IMR-90 (cell line): ENCODE measurements at places on chromosomes 1 and 21.
A peak's percentile ranks its signal among the peaks of the same experiment; 100 is the strongest.

- no peaks in the 10 kb centered on the region for H3K36me3 ChIP-seq
- H3K27ac ChIP-seq = no peak overlapping the region
- no peaks in the 10 kb centered on the region for H3K4me1 ChIP-seq
- DNase-seq = no peak
Measured at GRCh38 chr1:226276077-226276682, 32.8 kb downstream of the LIN9 start.

- peaks cover 26% of the 10 kb centered on the region; the same call in 1 of the 2 replicates for H3K36me3 ChIP-seq
- H3K4me3 ChIP-seq = no peak overlapping the region
- H3K27ac ChIP-seq = no peak overlapping the region
- no peaks in the 10 kb centered on the region for H3K27me3 ChIP-seq
Measured at GRCh38 chr1:44021581-44022321, 9.5 kb downstream of the SLC6A9 start.

GRCh38 chr1:229019663-229020271 is 251.1 kb upstream of the RAB4A start:
- no peak overlapping the region for H3K4me3 ChIP-seq
- H3K36me3 ChIP-seq = no peaks in the 10 kb centered on the region
- H3K4me1 ChIP-seq = peaks cover 3% of the 10 kb centered on the region; the same call in 1 of the 2 replicates
- no peak for DNase-seq
- peaks cover 10% of the 10 kb centered on the region for H3K27me3 ChIP-seq

- peaks cover 2% of the 10 kb centered on the region; the same call in 1 of the 2 replicates for H3K36me3 ChIP-seq
- no peak overlapping the region for H3K4me3 ChIP-seq
- H3K27ac ChIP-seq = no peak overlapping the region
- peaks cover 20% of the 10 kb centered on the region for H3K4me1 ChIP-seq
- H3K27me3 ChIP-seq = no peaks in the 10 kb centered on the region
- DNase-seq = no peak
Measured at GRCh38 chr1:198165927-198166647, 9.3 kb downstream of the NEK7 start.

GRCh38 chr1:208475951-208476845 is 232.0 kb upstream of the PLXNA2 start:
- H3K4me3 ChIP-seq = no peak overlapping the region
- H3K4me1 ChIP-seq = no peaks in the 10 kb centered on the region
- H3K27me3 ChIP-seq = no peaks in the 10 kb centered on the region
- H3K27ac ChIP-seq = no peak overlapping the region

GRCh38 chr1:207221934-207222351 is 99.5 kb upstream of the CD55 start:
- H3K27me3 ChIP-seq = no peaks in the 10 kb centered on the region
- H3K4me1 ChIP-seq = no peaks in the 10 kb centered on the region; the same call in 1 of the 2 replicates
- H3K4me3 ChIP-seq = no peak overlapping the region

- H3K4me3 ChIP-seq = no peak overlapping the region
- H3K27ac ChIP-seq = no peak overlapping the region
- H3K4me1 ChIP-seq = 0 out of 2 replicates have a peak, but pooled peaks cover 2% of the 10 kb centered on the region
- H3K36me3 ChIP-seq = no peaks in the 10 kb centered on the region
- DNase-seq = no peak
- H3K27me3 ChIP-seq = peaks cover 10% of the 10 kb centered on the region
Measured at GRCh38 chr1:25001125-25001915, 71.2 kb upstream of the RUNX3 start.

- no peak overlapping the region for H3K27ac ChIP-seq
- H3K36me3 ChIP-seq = no peaks in the 10 kb centered on the region
- peak; percentile 73 for DNase-seq
- peaks cover 2% of the 10 kb centered on the region; the same call in 1 of the 2 replicates for H3K27me3 ChIP-seq
- H3K4me1 ChIP-seq = peaks cover under 1% of the 10 kb centered on the region
Measured at GRCh38 chr1:54126271-54126815, 26.5 kb downstream of the CDCP2 start.

DNA sequence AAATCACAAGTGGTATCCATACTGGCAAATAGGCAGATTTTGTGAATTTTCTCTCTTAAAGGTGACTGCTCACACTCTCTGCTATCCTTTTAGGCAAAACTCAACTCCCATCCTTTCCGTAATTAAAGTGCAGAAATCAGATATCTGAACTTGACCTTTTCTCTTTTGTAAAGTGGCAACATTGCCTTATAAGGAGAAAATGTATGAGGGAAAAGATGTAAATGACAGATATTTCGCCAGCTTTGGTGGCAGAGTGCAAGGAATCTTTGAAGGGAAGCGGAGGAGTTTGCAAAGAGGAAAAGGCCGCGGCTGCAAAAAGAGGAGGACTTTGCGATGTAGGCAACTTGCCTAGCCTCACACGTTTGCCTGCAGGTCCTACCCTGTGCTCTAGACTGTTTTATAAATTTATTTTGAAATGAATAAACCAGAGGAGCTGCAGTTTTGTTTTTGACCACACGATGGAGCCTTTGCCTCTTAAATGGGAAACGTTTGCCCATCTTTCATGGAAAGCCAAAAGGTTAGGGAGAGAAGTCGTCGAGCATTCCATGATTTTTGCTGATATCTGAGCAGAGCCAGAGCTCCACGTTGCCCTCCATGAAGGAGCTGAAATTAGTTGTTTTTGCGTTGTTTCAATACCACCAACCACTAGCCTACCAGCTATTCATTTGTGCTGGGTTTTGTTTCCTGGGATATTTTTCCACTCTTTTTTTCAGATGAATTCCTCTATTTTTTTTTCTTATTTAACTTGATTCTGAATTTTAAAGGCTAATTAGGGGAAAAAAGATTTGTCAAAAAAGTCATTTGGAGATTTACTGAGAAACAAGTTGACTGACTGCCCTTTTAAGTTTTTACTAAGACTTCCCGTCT is 242.3 kb downstream of the LMX1A start:
- no peaks in the 10 kb centered on the region; the same call in 1 of the 2 replicates for H3K27me3 ChIP-seq
- H3K4me3 ChIP-seq = no peak overlapping the region
- H3K27ac ChIP-seq = no peak overlapping the region
- peak; percentile 30 for DNase-seq
- H3K36me3 ChIP-seq = no peaks in the 10 kb centered on the region

- no peak overlapping the region for H3K27ac ChIP-seq
- H3K27me3 ChIP-seq = peaks cover 1% of the 10 kb centered on the region; the same call in 1 of the 2 replicates
- H3K4me1 ChIP-seq = no peaks in the 10 kb centered on the region
- no peak overlapping the region for H3K4me3 ChIP-seq
Measured at GRCh38 chr1:29461115-29461739, 224.9 kb downstream of the PTPRU start.

- no peak overlapping the region for H3K27ac ChIP-seq
- no peak overlapping the region for H3K4me3 ChIP-seq
- H3K4me1 ChIP-seq = peaks cover 15% of the 10 kb centered on the region
- no peaks in the 10 kb centered on the region for H3K36me3 ChIP-seq
- no peaks in the 10 kb centered on the region for H3K27me3 ChIP-seq
Measured at GRCh38 chr1:91653183-91653582, 152.5 kb downstream of the CDC7 start.

DNA sequence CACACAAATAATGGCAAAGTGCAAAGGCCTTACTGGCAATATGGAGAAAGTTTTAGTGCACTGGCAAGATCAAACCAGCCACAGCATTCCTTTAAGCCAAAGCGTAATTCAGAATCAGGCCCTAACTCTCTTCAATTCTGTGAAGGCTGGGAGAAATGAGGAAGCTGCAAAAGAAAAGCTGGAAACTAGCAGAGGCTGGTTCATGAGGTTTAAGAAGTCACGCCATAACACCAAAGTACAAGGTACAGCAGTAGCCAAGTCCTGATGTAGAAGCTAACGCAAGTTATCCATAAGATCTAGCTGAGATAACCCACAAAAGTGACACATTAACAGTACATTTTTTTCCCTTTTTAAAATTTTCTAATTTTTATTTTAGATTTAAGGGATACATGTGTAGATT is 57.1 kb downstream of the SLC27A3 start:
- DNase-seq = no peak
- no peaks in the 10 kb centered on the region for H3K27me3 ChIP-seq
- H3K4me3 ChIP-seq = no peak overlapping the region
- H3K36me3 ChIP-seq = peaks cover 6% of the 10 kb centered on the region

- peak overlapping the region; percentile 61 for H3K4me3 ChIP-seq
- peaks cover 45% of the 10 kb centered on the region for H3K27me3 ChIP-seq
- H3K4me1 ChIP-seq = no peaks in the 10 kb centered on the region
- no peaks in the 10 kb centered on the region for H3K36me3 ChIP-seq
- no peak for DNase-seq
Measured at GRCh38 chr1:61050541-61051442, 31.6 kb upstream of the NFIA start.

DNA sequence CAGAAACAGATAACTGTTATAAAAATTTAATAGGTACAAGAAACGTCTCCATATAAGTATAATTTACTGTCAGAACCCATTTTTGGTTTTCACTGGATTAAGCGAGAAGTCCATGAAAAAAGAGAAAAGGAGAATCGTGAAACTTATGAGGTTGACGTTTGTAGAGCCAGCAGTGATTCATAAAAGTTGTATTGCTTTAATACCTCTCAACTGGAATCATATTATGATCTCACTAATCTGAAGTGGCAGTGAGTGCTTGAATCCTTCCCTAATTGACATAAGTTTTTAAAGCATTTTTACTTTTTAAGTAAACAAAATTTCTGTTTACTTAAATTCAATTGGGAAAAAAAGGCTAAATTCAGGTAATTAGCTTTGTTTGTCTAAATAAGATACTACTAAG is 315.3 kb downstream of the TPR start:
- no peak overlapping the region for H3K27ac ChIP-seq
- H3K4me1 ChIP-seq = no peaks in the 10 kb centered on the region
- no peaks in the 10 kb centered on the region for H3K36me3 ChIP-seq
- no peak overlapping the region for H3K4me3 ChIP-seq

- no peak for DNase-seq
- H3K27me3 ChIP-seq = no peaks in the 10 kb centered on the region
- H3K4me3 ChIP-seq = no peak overlapping the region
- no peak overlapping the region for H3K27ac ChIP-seq
Measured at GRCh38 chr1:45510972-45511527, 10.6 kb downstream of the PRDX1 start.

- no peak overlapping the region for H3K27ac ChIP-seq
- no peaks in the 10 kb centered on the region for H3K4me1 ChIP-seq
- H3K4me3 ChIP-seq = no peak overlapping the region
Measured at GRCh38 chr21:44291936-44292811, 6.5 kb downstream of the AIRE start.

GRCh38 chr1:32947669-32948389 is 16.8 kb downstream of the RNF19B start:
- H3K4me3 ChIP-seq = no peak overlapping the region
- peaks cover 2% of the 10 kb centered on the region; the same call in 1 of the 2 replicates for H3K4me1 ChIP-seq
- no peak for DNase-seq
- no peaks in the 10 kb centered on the region for H3K27me3 ChIP-seq
- H3K36me3 ChIP-seq = peaks cover 16% of the 10 kb centered on the region
- no peak overlapping the region for H3K27ac ChIP-seq

GRCh38 chr1:235069577-235070563 is 58.8 kb downstream of the TOMM20 start:
- no peaks in the 10 kb centered on the region for H3K36me3 ChIP-seq
- H3K27me3 ChIP-seq = no peaks in the 10 kb centered on the region
- no peak overlapping the region for H3K4me3 ChIP-seq
- H3K27ac ChIP-seq = no peak overlapping the region; the same call in 1 of the 2 replicates
- H3K4me1 ChIP-seq = peaks cover 32% of the 10 kb centered on the region

DNA sequence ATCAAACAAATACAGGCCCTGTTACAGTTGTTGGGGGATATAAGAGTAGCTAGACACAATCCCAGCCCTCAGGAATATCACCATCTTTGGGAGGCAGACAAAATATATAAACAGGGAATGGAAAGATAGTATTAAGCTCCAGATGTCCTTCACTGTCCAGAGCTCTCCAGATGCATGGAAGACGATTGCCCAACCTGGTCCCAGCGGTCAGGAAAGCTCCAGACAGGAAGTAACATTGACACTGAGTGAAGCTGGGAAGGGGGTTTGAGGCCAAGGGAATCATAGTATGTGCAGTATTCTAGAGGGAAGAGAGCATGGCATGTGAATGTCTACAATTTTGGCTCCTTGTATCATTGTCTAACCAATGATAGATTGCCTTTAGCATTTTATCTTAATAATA is 173.9 kb upstream of the HOOK1 start:
- H3K27ac ChIP-seq = no peak overlapping the region
- no peaks in the 10 kb centered on the region for H3K36me3 ChIP-seq
- no peaks in the 10 kb centered on the region for H3K27me3 ChIP-seq
- DNase-seq = no peak
- H3K4me1 ChIP-seq = peaks cover 2% of the 10 kb centered on the region; the same call in 1 of the 2 replicates

DNA sequence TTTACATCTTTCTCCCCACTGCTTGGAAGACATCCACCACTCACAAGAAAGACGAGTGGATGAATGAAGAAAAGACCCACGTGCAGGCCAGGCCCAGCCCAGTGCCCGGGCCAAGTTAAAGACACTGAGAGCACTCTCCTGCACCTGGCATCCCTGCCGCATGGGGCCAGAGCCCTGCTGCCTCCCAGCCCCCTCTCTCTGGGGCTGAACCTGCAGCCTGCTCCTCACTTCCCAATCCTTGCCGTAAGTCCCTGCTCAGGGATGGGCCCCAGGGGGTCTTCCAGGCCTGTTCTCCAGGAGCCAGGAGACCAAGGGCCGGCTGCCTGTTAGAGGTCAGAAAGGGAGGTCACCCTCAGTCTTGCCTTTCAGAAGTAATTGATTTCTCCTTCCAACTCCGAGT is 168.5 kb upstream of the ZC3H12A start:
- no peaks in the 10 kb centered on the region for H3K27me3 ChIP-seq
- no peaks in the 10 kb centered on the region for H3K4me1 ChIP-seq
- H3K36me3 ChIP-seq = no peaks in the 10 kb centered on the region
- H3K4me3 ChIP-seq = no peak overlapping the region
- no peak overlapping the region for H3K27ac ChIP-seq

GRCh38 chr1:193060938-193061337 is 1.5 kb downstream of the RO60 start:
- DNase-seq = peak; percentile 22
- H3K4me1 ChIP-seq = peaks cover 2% of the 10 kb centered on the region; the same call in 1 of the 2 replicates
- peak overlapping the region; percentile 82 for H3K4me3 ChIP-seq
- no peaks in the 10 kb centered on the region for H3K27me3 ChIP-seq

DNA sequence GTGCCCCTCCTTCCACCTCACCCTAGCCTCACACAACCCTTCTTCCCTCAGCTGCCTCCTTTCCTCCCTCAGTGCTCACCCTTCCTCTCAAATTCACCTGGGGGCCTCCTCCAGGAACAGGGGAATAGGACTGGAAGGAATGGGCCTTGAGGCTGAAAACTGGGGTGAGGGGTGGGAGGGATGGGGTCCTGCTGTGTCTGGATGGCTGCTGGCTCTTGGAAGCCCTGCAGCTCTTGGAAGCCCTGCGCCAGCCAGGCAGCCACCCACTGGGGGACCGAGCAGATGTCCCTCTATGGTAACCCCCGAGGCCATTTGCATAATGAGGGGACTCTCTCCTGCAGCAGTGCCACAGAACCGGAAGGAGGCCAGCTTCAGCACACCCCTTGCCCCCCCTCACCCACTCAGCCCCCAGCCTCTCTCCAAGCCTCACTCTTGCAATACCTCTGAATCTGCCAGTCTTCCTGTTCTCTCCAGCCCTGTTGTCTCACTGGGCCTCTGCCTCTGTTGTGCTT is 85.2 kb downstream of the KIRREL1 start:
- no peak overlapping the region for H3K4me3 ChIP-seq
- H3K36me3 ChIP-seq = peaks cover 69% of the 10 kb centered on the region
- H3K4me1 ChIP-seq = peaks cover 2% of the 10 kb centered on the region; the same call in 1 of the 2 replicates
- H3K27me3 ChIP-seq = no peaks in the 10 kb centered on the region
- H3K27ac ChIP-seq = no peak overlapping the region
